ENCODE measurements at places on chromosomes 5 and 9.
A peak's percentile ranks its signal among the peaks of the same experiment; 100 is the strongest.

DNA sequence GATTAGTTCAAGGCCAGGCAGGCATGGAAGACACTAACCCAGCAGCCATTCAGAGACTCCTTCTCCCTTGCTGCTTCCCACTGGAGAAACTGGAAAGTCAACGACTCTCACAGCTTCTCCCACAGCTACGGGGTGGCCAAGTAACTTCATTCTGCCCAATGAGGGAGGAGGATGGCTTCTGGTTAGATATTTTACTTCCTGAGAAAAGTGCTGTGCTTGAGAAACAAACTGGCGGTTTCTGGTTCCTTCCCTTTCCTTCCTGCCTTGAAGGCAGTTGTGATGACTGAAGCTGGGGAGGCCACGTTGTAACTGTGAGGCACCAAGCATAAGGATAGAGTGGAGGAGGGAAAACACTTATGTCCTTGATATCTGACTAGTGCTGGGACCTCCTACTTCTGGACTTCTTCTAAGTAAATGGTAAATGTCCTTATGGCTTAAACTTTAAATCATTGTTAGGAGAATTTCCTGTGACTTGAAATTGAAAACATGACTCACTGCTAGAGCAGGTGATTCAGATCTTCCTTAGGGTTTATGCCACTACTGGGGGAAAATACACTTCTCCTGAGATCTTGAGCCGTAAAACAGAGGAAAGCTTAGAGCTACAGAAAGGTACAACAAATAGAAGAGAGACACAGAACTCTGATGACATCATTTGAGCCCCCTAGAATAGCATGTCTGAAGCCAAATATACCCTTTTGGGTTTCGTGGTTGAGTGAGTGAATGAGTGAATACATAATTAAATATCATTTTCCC, 3.1 kb upstream of the GNPDA1 start:
- DNase-seq = peak; percentile 86

- no peak for DNase-seq
Measured at GRCh38 chr5:82142928-82143577, 135.1 kb downstream of the RPS23 start.

DNA sequence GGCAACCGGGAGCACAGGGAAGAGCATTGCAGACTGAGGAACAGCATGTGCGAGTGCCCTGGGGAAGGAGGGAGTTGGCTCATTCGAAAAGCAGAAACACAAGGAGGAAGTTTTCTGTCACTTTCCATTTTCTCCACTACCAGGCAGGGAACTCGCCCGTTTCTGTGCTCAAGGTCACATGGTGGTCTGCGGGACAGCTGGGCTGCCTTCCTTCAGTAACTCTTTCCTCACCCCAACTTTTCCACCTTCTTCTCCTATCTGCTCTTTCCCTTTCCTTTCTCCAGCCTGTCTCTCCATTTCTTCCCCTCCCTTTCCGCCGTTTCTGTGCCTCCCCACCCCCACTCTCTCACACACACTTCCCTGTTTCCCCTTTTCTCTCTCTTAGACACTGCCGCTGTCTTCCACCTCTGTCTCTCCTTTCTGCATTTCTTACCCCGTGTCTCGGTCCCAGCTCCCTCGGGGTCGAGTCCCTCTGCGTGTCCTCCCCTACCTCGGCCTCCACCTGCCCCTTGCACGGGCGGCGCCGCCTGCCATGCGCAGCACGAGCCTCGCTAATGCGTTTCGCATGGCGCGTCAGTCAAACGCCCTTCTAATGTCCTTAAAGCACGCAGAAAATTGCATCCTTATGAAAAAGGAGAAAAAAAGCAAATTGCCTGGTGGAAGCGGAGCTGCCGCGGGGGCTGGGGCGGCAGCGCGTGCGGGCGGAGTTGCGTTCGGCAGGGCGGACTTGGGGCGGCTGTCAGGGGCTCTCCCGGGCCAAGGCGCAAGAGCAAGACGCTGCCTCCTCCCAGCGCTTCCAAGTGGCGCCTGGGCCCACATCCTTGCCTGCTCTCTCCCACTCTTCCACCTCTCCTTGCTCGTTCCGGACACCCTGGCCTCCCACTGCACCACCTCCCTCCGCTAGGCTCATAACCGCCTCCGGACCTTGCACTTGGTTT, 9.5 kb downstream of the BARX1 start:
- DNase-seq = peak; percentile 57

- DNase-seq = no peak
Measured at GRCh38 chr9:117233016-117233415, 181.8 kb downstream of the ASTN2 start.

GRCh38 chr5:157150995-157151394, 8.3 kb upstream of the MED7 start:
- no peak for DNase-seq

GRCh38 chr5:151683444-151683843, 3.3 kb downstream of the SPARC start:
- no peak for DNase-seq

DNA sequence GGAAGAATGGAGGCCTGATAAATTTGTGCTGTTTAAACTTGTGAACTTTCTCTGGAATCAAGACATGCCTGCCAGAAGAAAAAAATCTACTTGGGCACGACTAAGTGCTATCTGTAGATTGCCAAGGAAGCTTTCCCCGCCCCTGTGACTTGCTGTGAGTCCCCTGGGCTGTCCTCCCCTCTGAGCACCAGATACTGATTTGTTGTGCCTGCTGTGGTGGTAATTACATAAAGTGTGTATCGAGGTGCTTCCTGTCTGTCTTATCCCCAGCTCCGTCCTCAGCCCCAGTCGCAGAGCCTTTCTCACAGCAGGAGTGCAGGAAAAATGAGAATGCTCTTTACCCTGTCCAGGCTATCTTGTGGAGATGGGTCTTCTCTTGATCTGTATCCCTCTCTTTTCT, 53.9 kb downstream of the TRIO start:
- no peak for DNase-seq

DNA sequence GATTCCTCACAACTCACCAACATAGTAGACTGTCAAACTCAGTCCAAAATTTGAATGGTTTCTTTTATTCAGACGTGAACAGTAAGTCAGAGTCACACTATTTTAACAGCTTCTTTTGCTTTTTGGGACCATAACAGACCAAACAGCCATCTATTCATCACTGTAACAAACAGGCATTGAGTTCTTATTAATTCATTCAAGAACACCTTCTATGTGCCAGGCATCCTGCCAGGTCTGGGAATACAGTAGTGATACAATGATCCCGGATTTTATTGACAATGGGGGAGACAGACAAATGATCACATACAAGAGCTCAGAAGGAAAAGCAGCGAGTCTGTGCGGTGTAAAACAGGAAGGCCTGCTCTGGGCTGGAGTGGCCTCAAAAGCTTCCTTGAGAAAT, 153.3 kb upstream of the ERCC6L2 start:
- DNase-seq = no peak

DNA sequence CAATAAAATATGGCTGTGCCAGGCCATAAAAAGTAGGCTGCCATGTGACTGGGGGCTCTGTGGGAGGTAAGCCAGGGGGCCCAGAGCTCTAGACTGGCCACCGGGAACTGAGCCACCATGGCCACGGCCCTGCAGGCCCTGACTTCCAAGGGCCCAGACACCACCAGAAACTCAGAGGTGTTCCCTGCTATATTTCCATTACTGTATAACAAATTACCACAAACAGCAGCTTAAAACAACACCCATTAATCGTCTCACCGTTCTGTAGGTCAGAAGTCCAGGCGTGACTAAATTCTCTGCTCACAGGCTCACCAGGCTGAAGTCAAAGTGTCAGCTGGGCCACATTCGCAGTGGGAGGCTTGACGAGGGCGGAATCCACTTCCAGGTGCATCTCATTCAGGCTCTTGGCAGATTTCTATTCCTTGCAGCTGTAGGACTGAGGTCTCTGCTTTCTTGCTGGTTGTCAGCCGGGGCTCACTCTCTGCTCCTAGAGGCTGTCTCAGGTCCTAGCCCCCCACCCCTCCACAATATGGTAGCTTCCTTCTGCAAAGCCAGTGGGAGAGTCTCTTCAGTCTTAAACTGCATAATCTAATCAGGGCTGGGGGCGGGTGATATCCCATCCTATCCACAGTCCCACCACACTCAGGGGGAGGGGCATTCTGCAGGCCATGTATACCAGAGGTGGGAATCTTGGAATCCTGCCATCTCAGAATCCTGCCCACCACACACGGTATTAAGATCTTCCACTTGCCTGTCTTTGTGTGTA, 125.4 kb downstream of the C5orf15 start:
- DNase-seq = no peak

DNA sequence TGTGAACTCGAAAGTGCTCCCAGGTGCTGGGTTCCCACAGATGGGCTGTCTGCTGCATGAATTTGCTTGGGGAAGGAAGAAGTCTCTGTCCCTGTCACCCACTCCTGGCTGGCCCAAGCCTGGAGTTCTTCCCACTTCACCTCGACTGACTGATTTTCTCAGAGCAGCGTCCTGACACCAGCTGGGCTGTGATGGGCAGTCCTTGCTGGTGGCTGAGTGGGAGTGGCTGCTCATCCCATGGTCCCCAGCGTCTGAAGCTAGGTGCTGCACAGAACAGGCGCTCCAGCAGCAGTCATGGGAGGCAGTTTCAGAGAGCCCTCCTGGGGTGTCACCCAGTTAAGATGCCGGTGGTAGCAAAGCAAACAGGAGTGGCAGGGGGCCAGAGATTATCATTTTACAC, 10.1 kb upstream of the NEURL1B start:
- DNase-seq = no peak

- peak; percentile 71 for DNase-seq
Measured at GRCh38 chr9:74777136-74777879, 110.4 kb downstream of the TRPM6 start.

GRCh38 chr5:80864706-80865435, 95.3 kb upstream of the RASGRF2 start:
- DNase-seq = peak; percentile 17

GRCh38 chr5:132002757-132003156, 8.7 kb downstream of the ACSL6 start:
- no peak for DNase-seq

GRCh38 chr5:90336752-90337151, 72.8 kb downstream of the CETN3 start:
- DNase-seq = no peak

DNA sequence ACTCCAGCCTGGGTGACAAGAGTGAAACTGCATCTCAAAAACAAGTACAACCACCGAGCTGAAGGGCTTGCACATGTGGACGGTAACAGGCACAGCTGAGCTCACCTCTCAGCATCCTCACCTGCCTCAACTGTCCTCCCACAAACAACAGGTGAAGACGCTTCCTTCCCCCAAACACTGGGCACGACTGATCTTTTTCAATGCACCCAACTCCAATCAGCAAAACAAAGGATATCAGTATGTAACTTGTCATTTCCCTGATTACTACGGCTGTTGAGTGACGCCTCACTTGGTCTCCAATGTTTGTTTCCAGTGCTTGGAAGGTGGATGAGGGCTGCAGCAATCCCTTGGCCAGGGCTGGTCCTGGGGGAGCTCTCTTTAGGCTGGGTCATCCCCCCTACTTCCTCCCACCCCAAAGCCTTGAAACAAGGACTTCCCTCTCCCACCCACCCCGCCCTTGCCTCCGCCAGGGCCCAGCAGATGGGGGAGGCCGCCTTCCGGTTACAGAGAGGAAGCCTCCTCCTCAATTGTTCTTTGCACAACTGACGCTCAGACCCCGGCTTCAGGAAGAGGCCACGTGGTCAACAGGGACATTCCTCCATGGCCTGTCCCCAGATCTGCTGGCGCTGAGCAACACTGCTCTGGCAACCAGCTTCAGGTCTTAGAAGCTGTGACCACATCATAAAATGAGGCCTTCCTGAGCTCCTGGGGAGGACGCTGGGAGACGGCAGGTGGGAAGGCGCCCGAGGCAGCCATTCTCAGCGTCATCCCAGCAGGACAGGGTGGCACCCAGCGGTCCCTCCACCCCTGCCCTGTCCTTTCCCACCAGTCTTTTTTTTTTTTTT, 5.9 kb downstream of the FAM78A start:
- peak; percentile 95 for DNase-seq

GRCh38 chr9:117046666-117047327, 359.7 kb downstream of the TRIM32 start:
- no peak for DNase-seq

- DNase-seq = no peak
Measured at GRCh38 chr9:89505048-89505447, 7.1 kb upstream of the SEMA4D start.

- no peak for DNase-seq
Measured at GRCh38 chr5:5983261-5983980, 394.9 kb downstream of the MED10 start.

- peak; percentile 51 for DNase-seq
Measured at GRCh38 chr9:86202338-86202882, 57.0 kb downstream of the C9orf153 start.

DNA sequence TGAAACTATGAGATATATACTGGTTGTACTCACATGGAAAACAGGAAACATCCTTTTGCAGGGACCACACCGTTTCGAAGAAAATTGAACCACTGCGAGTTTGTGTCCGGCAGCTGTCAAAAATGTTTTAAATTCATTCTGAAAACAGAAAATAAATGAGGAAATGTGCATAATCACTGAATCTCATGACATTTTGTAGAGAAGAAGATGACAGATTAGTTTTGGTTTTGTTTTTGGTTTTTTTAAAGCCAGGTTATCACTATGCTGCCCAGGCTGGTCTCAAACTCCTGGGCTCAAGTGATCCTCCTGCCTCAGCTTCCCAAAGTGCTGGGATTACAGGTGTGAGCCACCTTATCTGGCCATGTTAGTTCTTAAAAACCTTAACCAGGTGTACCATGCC, 3.5 kb downstream of the TXNDC8 start:
- no peak for DNase-seq

DNA sequence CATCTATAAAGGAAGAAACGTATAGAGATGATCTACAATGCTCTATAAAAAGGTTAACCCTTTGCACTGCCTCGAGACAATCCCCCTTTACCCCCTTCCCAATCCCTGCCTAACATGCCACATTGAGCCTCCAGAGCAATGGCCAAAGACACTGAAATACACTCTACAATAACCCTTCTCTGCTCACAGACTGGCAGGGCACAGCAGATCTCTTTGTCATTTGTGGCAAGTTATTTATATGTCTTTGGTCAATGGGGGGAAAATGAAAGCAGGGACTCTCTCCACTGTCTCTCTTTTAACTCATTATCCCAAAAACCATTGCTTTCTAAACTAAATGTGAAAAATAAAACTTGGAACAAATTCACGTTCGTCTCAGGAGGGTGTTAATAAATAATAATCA, 51.7 kb downstream of the PTCH1 start:
- no peak for DNase-seq

DNA sequence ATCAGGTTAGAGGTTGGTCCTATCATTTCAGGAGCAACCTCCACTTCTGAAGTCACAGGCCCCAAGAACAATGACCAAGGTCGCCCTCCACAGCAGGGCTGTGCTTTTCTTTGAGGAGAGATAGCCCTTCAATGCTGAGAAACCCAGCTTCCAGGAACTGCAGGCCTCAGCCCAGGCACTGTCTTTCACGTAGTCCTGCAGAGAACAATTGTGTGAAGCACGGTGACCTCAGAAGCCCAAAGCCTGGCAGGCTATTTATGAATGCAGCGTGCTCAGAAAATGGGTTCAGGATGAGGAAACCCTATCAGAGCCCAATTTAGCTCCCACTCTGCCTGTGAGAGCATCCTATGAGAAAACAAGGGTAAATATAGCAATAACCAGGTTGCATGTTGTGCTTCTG, 388.3 kb downstream of the PLK2 start:
- no peak for DNase-seq

DNA sequence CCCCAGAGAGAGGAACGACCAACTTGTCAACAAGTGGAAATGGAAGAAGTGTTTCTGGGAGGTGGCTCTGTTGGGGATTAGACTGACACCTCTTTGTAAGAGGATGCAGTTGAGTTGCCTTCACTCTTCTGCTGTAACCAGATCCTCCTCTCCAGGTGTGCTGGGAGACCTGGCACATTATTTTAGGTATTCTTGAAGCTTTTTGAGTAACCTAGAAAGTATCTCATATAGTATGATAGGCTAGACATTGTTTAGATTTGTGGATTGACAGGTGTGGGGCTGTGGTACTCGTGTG, 21.6 kb downstream of the SNX30 start:
- DNase-seq = no peak

- DNase-seq = no peak
Measured at GRCh38 chr5:39451276-39451941, 26.6 kb upstream of the DAB2 start.

Measured in inflammatory macrophage (primary cell).